ENCODE measurements at places on chromosomes 5 and 9. TPM values are rescaled to one million over a fixed set of nuclear protein-coding genes. Genes with fewer than 3 reads are reported as not detected.

FOXD4L6 gene
- total RNA-seq, result not detected

IER5L gene
- 12.5 TPM for total RNA-seq

GNG10 gene
- total RNA-seq, result 48.8 TPM

SPATA31D4 gene
- not detected for total RNA-seq

PCDHGB5 gene
- 17.5 TPM for total RNA-seq

C5orf52 gene
- total RNA-seq, result not detected

POU5F2 gene
- 1.1 TPM for total RNA-seq

CBY3 gene
- 0.18 TPM for total RNA-seq

KIAA1191 gene
- total RNA-seq, result 124 TPM

IL9 gene
- total RNA-seq, result not detected

PRPF4 gene
- total RNA-seq, result 38.0 TPM

IL4 gene
- not detected for total RNA-seq

KLF4 gene
- total RNA-seq, result 1.3 TPM

PLEKHG4B gene
- 1.1 TPM for total RNA-seq

ENTREP1 gene
- total RNA-seq, result not detected

ANXA2R gene
- total RNA-seq, result 1.3 TPM

OMD gene
- total RNA-seq, result not detected

MARCOL gene
- not detected for total RNA-seq

BTNL3 gene
- not detected for total RNA-seq

CTNND2 gene
- total RNA-seq, result not detected

TMEM252 gene
- not detected for total RNA-seq

FOXD4 gene
- not detected for total RNA-seq

SH2D3C gene
- total RNA-seq, result 0.28 TPM

RELL2 gene
- total RNA-seq, result 2.2 TPM

IFNB1 gene
- total RNA-seq, result not detected

PCDHB6 gene
- under 0.01 TPM for total RNA-seq

SLC46A2 gene
- total RNA-seq, result not detected

PRSS3 gene
- total RNA-seq, result 16.4 TPM

RNF38 gene
- 8.8 TPM for total RNA-seq

GABRP gene
- not detected for total RNA-seq

ROPN1L gene
- 0.28 TPM for total RNA-seq

TLX3 gene
- total RNA-seq, result not detected

DBH gene
- total RNA-seq, result not detected

HTR4 gene
- not detected for total RNA-seq

SNAPC3 gene
- total RNA-seq, result 31.0 TPM

CD274 gene
- 29.4 TPM for total RNA-seq

CDKN2A gene
- 17.5 TPM for total RNA-seq

ZDHHC12 gene
- total RNA-seq, result 13.9 TPM

XRCC4 gene
- 11.7 TPM for total RNA-seq

OTP gene
- not detected for total RNA-seq

CDH9 gene
- not detected for total RNA-seq
